Esophagus muscularis mucosa (tissue), 4 donors: ENCODE measurements at places on chromosomes 6 and 20.
A peak's percentile ranks its signal among the peaks of the same experiment; 100 is the strongest.

- DNase-seq, result no peak
Observed at GRCh38 chr20:44481719-44482416, 6.2 kb downstream of the TTPAL start.

DNA sequence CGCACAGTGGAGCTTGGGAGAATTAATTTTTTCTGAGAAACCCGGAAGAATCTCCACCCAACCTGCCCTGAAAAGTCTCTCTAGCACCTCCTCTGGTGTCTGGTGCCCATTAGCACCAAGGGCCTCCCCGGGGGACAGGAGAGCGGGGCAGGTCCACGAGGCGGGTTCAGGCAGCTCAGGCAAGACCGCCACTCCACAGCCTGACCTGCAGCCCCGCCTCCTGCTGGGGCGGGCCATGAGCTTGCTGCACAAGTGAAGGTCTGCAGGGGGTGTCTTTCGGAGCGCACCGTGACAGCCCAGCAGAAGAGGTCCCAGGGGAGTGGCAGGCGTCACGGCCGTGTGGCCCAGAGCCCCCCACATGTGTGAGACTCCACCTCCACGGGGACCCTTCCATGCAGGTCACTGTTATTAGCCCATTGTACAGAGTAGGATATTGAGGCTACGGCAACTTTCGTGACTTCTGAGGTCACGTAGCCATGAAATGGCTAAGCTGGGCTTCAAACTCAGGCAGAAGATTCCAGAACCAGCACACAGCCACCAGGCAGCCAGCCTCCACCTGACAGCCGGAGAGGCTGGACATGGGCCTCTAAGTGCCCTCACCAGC, 63.9 kb upstream of the SLCO4A1 start:
- DNase-seq, result no peak

GRCh38 chr6:139172567-139172966, 37.7 kb downstream of the HECA start:
- no peak for DNase-seq

GRCh38 chr6:147022041-147022440, 182.2 kb upstream of the STXBP5 start:
- DNase-seq, result no peak

DNA sequence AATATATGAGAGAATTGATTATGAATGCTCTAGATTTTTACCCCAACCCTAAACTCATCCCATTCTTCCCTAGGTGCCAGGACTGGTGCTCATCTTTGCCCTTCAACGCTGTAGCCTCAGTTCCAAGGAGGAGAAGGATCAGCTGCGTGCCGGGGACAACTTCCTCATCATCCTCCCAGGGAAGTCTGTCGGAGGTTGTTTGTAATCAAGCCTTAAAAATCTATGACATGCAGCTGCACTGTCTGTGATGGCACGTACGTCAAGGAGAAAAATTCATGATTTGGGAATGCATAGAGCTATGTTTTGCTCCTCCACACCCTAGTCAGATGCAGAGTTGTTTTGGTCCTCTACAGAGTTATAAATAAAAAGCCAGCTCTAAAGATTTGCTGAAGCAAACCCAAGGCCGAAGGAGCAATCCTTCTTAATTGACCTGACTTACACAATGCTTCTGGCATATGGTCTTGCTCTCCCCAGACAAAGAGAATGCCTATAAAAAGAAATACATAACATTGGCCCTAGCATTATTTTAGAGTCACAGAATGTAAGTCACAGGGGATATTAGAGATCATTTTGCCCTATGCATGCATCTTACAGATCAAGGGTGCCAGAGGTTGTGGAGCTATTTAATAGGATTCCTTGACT, 244.2 kb downstream of the HIVEP2 start:
- DNase-seq, result peak; percentile 45

- no peak for DNase-seq
Observed at GRCh38 chr6:48061265-48061990, 49.6 kb downstream of the PTCHD4 start.

DNA sequence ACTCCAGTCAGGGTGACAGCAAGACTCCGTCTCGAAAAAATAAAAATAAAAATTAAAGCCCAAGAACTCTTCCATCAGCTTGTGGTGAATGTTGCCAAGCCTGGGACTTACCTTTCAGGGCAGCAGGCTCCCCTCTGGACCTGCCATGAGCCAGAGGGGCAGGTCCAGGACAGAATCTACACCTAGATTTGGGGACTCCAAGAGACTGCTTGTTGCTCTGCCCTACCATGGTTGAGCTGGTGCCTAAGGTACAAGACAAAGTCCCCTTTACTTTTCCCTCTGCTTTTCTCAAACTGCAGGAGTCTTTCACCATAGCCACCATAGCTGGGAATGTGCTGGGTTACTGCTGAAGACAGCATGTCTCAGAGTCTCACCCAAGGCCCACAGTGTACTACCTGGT, 9.2 kb downstream of the C6orf15 start:
- no peak for DNase-seq

DNA sequence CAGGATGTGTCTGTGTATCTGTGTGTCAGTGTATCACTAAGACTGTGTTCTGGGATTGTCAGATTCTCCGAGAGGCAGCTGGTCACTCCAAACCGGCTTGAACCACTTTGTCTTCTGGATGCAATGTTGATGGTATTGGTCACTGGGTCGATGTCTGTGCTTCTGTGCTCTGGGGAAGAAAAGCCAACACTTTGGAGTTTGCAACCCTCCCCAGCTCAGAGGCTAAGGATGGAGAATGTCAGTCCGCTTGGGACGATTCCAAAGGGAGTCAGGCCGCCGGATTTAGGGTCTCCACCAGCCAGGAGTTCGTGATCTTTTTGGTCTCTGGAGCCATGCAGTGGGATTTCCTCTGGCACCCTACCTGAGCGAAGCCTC, 5.2 kb downstream of the MAFB start:
- DNase-seq, result no peak

GRCh38 chr20:17935761-17936160, 32.8 kb downstream of the SNX5 start:
- no peak for DNase-seq

- no peak for DNase-seq
Observed at GRCh38 chr6:157068691-157069324, 254.5 kb downstream of the TMEM242 start.

- DNase-seq, result no peak
Observed at GRCh38 chr6:149699150-149699549, 18.8 kb downstream of the LATS1 start.

- no peak for DNase-seq
Observed at GRCh38 chr6:140183881-140184280, 809.4 kb upstream of the CITED2 start.

- DNase-seq, result no peak
Observed at GRCh38 chr6:72064399-72064975, 178.1 kb downstream of the RIMS1 start.

DNA sequence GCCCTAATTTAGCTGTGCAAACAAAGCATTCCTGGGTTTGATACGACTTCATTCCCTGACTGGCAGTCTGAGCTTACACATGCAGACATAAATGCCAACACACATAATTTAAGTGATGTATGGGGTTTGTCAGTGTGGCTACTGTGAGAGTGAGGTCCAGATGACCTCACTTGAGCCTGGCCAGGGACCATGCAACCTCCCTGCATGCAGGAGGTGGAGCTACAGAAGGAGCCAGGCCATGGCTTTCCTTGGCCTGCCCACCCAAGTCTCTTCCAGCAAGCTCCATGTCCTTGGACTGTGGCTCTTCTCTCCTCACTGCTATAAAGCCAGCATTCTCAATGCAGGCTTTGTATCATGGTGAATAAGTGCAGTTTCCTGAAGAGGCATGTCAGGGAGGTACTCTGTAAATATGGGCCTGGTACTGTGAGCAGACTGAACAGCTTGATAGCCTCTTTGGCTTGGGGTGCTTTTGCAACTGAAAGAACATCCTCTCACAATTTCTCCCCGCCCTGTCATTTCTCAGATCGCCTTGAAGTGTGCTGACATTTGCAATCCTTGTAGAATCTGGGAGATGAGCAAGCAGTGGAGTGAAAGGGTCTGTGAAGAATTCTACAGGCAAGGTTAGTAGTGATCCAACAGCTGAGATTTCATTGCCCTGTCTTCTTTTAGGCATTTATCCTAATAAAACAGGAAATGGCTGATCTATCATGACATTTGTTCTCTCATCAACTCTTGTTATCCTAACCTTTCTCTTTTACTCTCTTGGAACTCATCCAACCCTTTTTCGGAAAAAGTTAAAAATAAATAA, 69.2 kb downstream of the MTFR2 start:
- no peak for DNase-seq

DNA sequence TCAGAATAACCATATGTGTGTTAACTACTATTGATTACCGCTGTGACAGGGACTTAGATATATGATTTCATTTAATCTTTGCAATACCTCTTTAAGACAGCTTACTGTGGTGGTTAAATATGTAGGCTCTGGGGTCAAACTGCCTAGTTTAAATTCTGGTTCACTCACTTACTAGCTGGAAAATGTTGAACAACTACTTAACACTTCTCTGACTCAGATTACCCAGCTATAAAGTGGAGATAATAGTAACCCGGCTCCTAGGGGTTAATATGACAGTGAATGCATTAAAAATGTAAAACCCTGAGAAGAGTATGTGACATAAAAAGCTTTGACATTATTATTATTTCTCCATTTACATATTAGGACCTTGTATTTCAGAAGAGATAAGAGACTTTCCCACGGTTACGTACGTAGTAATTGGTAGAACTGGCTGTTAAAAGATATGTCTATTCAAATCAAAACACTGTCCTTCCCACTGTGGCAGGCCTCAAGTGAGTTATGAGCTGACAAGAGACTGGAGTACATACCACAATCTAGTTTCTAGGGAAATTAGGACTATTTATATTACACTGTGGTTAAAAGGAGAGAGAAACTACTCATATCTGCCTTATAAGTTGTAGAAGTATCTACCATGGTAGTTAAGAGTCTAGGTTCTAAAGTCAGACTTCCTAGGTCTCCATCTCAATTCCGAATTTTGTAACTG, 4.4 kb upstream of the PLCB1 start:
- no peak for DNase-seq

- no peak for DNase-seq
Observed at GRCh38 chr20:63117151-63117550, 98.8 kb downstream of the YTHDF1 start.

- DNase-seq, result peak; percentile 75
Observed at GRCh38 chr20:23679133-23680092, 9.4 kb downstream of the CST4 start.

DNA sequence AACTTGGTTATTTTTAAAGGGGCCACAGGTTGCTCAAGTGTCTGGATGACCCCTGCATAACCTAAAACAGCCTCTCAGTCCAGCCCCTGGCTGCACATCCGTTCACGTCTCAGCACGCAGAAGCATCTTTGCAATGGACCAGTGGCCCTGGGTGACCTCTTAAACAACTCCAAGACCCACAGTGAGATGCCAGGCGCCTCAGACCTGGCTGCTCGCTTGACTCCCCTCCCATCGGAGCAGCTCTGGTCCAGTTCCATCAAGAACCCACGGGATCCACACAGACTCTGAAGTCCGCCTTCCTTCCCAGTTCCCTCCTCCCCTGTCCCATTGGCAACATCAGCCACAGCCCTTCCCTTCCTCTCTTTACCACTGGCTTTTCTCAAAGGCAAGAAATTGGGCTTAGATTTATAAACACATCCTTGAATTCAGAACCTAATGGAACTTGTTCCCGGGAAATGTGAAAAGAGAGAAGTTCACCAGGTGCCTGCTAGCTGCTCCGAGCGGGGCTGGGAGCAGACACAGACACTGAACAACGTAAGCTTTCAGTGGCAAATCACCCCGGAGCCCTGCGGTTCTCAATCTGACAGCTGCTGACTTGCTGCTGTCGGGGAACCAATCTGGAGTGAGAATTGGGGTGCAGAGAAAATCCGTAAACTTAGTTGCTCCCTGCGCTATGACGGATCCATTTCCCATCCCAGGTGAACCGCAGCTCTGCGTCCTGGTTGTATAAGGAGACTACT, 39.6 kb upstream of the MPC1 start:
- DNase-seq, result no peak

GRCh38 chr6:100458841-100459591, 5.7 kb downstream of the SIM1 start:
- peak; percentile 2 for DNase-seq

DNA sequence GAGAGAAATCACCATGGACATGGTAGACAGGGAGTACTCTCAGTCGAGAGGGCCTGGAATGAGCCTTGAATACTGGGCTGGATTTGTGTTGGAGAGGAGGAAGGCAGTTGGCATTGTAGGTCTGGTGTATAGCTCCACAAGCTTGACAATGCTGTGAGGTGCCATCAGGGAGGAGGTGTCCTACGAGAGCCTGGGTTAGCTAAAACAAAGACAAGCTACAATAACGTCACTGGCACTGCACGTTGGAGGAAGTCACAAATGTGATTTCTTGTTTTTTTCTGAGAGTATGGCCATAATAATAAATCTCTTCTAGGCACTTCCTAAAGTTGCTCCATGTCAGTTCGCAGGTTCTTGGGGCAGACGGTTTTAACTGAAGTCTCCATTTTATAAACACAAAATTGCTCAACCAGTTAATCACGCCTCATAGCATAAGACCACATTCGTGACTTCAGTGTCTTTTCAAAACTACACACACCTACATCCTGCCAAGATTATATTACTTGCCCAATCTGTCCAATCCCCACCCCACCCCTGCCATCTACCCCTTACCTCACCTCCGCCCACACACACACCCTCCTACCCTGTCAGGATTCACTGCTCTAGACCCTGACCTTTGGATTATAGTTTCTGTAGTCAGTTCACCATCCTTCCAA, 4.4 kb upstream of the HLA-DMB start:
- no peak for DNase-seq

DNA sequence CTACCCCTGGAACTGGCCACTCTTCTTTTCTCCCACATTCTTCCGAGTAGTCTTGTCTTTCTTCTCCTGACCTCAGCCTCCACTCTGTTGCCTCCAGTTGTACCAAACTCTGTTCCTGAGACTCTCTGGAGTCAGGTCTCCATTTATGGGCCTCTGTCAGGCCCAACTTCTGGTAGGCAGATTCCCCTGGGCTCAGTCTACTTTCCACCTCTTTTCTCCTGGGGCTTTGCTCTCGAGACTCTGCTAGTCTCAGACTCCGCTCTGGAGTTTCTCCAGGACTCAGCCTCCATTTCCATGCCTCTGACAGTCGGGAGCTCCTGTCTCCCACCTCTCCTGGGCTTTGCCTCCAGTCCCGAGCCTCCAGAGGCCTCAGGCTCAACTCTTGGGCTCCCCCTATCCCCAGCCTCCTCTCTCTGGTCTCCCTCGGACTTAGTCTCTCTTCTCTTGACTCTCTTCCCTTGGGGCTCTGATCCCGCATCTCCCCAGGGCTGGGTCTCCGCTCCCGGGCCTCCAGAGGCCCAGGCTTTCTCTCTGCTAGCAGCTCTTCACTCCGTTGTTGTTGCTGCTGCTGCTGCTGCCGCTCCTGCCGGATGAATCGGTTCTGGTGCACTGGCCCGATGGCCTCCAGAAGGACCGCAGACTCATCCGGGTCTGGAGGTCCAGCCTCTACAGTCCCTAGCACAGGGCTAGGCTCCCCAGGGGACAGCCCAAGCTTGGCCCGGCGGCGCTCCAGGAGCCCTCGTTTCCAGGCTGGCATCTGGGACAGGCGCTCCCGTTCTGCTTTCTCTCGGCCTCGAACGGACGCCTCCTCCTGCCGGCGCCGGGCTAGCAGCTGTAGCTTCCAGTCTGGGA, 1.1 kb downstream of the PPP1R18 start:
- DNase-seq, result no peak

GRCh38 chr6:152186840-152187239, 379.4 kb downstream of the ESR1 start:
- no peak for DNase-seq
